CD4-positive, alpha-beta T cell treated with Interleukin-17A for 4 hours (primary cell): ENCODE measurements at places on chromosomes 1 and 21.
A peak's percentile ranks its signal among the peaks of the same experiment; 100 is the strongest.

GRCh38 chr21:15870819-15871218 is 141.0 kb downstream of the USP25 start:
- DNase-seq, result no peak

DNA sequence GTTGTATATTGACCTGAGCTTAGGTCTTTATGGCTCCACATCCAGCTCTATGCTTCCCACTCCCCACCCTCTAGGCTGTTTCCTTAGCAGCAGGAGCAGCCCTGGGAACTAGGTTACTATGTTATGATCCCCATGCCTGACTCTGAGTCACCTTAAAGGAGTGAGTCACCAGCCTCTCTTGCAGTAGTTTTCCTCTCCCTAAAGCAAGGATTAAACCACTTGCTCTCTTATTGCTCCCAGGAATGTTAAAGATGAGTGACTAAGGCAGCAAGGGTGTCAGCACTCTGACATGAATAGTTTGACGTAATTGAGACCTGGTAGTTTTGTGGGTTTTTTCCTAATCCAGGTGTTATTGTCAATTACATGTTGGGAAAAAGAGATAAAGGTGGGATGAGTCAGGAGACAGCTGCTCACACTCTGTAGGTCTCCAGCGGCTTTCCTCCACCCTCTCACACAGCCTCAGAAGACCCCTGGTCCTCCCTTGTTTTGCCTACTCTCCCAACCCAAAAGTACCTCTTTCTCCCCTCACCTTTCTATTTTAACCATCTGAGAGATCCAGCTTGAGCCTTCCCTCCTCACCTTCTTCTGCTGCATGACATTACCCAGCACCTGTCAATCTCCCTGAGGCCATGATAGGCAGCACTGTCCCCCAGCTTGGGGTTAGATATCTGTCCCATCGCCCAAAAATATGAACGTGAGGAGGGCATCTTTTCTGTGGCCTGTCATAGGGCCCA is 369.1 kb upstream of the VAMP3 start:
- DNase-seq, result no peak

GRCh38 chr1:221989741-221990140 is 247.9 kb upstream of the DUSP10 start:
- no peak for DNase-seq

- no peak for DNase-seq
These were observed 122.7 kb downstream of the GABPA start for GRCh38 chr21:25857308-25858074.

DNA sequence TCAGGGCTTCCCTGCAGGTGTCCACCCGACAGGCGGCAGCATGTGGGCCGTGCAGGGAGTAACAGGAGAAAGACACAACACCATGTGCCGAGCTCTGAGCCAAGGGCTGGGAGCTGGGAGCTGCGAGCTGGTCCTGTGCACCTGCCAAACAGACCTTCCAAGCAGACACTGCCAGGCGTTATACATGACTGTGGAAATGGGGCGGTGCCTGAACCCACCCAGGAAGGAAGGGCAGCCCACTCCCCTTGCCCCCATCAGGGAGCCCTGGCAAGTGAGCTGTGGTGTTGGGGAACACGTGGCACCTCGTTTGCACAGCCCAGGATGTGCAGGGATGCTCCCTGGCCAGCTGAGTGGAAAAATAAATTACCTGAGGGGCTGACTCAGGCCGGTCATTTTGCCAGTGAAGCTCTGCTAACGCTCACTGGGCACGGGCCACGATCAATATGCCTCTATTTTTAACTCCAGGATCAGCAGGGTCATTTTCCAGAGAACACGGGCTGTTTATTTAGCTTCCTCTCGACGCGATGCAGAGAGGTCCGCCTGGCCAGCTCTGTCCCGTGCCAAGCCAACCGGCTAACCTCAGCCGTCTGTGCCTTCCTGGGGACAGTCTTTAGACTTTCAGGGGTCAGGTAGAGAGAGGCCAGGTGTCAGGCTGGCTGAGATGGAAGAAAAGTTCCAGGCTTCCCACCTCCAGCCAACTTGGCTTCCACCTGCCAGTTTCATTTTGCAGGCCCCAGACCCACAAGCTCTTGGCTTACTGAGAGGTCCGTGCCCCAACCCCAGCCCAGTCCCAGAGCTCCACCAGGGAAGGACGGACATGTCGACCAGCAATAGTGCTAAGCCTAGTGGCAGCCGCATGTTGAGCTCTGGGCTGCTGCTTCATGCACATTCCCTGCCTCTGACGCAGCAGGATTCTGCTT is 196.7 kb upstream of the VAMP3 start:
- no peak for DNase-seq

- no peak for DNase-seq
These were observed 117.1 kb downstream of the OSBPL9 start for GRCh38 chr1:51733793-51734522.

DNA sequence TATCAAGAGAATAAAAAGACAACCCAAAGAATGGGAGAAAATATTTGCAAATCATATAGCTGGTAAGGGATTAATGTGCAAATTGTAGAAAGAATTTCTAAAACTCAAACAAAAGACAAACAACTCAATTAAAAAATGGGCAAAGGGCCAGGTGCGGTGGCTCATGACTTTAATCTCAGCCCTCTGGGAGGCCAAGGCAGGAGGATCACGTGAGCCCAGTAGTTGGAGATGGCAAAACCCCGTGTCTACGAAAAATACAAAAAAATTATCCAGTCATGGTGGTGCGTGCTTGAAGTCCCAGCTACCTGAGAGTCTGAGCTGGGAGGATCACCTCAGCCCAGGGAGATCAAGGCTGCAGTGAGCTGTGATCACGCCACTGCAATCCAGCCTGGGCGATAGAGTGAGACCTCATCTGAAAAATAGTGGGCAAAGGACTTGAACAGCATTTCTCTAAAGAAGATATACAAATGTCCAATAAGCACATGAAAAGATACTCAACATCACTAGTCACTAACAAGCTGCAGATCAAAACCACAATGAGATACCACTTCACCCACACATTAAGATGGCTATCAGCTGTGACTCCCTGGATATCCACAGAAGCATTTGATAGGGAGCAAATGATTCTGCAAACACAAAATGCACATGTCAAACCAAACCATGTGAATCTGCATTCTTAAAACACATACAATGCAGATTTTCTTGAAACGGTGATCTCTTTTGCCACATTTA is 20.9 kb downstream of the SLC30A1 start:
- no peak for DNase-seq

GRCh38 chr1:42414551-42415496 is 34.2 kb downstream of the RIMKLA start:
- DNase-seq, result no peak

GRCh38 chr1:205805082-205805711 is 7.8 kb downstream of the SLC41A1 start:
- DNase-seq, result peak; percentile 58

DNA sequence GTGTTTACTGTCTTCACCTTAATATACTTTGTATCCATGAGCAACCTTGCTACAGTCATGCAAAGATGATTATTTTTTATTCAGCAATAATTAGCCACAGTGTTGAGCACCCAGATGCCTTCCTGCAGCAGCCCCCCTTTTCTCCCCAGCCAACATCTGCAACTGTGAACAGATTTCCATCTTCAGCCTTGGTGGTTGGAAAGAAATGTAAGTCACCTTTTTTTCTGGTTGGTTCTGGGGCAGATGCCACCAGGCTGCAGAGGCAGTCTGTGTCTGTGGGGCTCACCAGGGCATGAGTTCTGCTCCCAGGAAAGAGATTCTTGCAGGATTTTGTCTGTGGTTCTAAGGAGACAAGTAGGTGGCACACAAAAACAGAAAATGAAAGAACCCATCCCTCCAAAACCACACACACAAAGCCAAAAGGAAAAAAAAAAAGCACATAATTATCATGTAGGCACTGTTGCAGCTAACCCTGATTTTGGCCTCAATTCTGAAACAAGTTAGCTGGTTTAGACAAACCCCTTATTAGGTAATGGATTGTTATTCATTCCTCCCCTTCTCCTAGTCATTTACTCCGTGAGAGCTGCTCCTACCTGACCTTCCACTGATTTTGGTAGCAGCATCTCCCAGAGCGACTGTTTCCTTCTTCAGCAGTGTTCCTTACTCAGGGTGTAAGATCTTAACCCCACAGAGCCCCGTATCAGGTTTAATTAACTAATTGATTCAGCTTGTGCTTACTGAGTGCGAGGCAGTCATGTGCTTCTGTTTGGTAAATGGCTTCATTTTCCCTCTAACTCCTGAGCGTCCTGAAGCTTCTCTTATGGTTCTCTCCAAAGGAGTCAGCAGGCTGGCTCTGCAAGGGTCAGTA is 36.5 kb downstream of the GALNT2 start:
- DNase-seq, result no peak

GRCh38 chr1:4156241-4156973 is 256.3 kb upstream of the C1orf174 start:
- DNase-seq, result no peak

- DNase-seq, result no peak
These were observed 121.3 kb downstream of the HUNK start for GRCh38 chr21:31993826-31994825.

GRCh38 chr21:43866260-43866629 is 1.2 kb downstream of the AGPAT3 start:
- DNase-seq, result peak; percentile 52

- no peak for DNase-seq
These were observed 20.1 kb downstream of the DYRK3 start for GRCh38 chr1:206655471-206655882.

- DNase-seq, result no peak
These were observed 155.5 kb downstream of the GLUL start for GRCh38 chr1:182235952-182236650.

DNA sequence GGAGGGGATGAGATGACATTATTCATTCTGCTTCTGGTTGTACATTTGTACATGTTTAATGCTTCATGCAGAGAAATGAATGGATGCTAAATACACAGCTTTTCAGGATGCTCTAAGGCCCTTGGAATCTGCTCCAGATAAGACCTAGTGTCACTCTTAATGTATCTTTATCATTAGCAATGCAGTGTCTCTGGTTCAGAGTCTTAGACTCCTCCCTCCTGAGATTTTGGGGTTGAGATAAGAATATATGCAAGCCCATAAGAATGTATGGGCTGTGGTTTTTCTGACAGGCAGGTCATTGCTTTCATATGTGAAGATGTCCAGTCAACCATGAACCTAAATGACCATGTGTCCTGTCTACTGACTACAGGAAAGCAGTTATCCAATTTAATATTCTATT is 415.5 kb downstream of the RPS6KC1 start:
- no peak for DNase-seq

GRCh38 chr1:5658340-5659316 is 333.6 kb downstream of the NPHP4 start:
- DNase-seq, result no peak

DNA sequence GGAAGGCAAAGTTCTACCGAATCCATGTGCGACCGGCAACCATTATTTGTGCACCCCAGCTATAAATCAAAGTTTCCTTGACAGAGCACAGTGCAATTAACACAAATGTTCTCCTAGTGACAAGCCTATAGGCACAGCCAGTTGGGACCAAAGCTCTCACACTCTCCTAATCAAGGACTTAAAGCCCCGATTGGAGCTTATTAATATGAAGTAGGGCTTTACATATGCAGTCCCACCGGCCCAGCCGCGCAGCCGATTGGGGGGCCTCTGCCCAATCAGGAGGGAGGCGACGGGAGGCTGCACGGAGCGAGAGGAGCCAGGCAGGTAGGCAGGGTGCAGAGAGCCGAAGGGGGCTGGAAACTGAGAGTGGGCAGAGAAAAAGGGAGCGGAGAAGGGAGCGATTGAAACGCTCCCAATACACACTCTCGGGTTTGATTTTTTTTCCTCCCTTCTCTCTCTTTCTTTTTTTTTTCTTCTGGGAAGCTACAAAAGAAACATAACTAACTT is at the start of gene ESRRG:
Gene ESRRG, minus strand, starts transcription at position 156 of the 507 bp plus-strand sequence. Its CDS starts 130 bp downstream, at position 26.
- no peak for DNase-seq

DNA sequence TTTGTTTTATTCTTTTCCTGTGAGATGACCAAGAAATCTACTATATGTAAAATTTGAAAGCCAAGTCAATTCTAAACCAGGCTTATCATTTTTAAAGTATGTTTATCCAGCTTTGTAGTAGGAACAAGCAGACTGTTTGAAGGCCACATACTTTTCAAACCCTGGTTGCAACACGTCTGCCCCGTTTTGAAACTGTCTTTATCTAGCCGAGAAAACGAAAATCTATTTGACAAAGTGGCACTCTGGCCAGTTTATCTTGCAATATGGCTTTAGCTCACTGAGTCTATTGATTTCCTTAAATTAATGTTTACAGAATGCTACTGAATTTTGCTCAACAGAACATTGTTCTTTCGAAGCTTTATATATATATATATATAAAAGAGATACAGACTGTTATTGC is 39.7 kb downstream of the PROX1 start:
- no peak for DNase-seq
